ENCODE measurements at places on chromosomes 12 and 14.

DNA sequence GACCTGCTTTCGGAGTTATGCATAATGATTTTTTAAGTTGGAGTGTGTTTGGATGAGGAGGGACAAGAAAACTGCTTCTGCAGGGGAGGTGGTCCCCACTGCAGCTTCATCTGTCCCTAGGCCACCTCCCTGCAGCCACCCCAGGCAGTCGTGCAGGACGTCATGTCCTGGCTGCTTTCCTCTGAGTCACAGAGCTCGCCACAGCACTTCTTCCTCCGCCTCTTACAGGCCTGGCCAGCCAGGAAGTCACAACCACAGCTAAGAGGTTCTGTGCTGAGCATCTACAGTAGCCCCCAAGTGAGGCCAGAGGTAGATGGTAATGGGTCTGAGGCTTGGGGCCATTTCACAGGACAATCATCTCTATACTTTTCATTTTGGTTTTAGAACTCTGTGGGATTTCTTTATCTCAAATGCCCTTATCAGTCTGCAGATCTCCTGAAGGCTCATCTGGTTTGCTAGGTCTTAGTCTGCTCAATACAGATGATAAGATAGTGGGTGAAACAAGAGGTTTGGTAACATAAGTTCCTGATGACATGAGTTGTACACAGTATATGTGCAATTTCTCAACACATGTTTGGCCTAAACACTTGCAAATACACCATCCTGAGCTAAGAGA lies 106.4 kb downstream of the ARF6 start:
- peak; percentile 66 for DNase-seq

DNA sequence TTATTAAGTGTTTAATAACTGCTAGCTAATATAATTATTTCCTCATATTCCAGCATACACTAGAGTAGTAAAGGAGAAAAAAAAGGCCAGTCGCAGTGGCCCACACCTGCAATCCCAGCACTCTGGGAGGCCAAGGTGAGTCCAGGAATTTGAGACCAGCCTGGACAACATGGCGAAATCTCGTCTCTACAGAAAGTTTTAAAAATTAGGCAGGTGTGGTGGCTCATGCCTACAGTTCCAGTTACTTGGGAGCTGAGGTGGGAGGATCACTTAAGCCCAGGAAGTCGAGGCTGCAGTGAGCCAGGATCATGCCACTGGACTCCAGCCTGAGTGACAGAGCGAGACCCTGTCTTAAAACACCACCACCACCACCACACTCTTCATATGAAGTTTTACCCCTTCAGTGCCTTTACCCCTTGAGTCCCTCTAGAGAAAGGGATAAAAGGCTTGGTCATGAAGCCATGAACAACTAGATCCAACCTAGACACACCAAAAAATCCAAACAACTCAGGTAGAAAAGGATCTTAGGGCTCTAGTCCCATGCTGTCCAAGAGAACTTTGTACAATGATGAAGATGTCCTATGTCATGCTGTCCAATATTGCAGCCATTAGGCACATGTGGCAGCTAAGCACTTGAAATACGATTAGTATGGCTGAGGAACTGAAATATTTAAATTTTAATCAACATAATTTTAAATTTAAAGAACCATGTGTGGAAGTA lies 29.6 kb downstream of the ATXN2 start:
- DNase-seq, result no peak

GRCh38 chr12:71810921-71811320 lies 28.6 kb upstream of the TBC1D15 start:
- DNase-seq, result peak; percentile 13

DNA sequence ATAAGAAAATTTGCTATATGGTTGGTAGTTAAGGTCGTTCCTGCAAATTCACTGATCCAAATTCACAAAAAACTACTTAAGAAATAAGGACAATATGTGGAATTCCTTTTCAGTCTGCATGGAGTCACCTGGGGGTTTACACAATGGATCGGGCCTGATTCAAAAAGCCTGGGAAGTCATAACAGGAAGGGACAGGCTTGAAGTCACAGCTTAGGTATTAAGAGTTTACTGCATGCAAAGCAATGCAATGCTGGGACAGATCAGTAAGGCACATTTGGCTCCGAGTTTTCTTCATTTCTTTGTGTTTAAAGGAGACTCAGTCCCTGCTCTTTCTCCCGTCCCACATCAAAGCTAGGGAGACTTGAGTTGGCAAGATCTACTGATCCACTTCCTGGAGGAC lies 153.3 kb downstream of the NTF3 start:
- no peak for DNase-seq

- DNase-seq, result no peak
Measured at GRCh38 chr12:1911598-1912575, 6.6 kb downstream of the CACNA2D4 start.

DNA sequence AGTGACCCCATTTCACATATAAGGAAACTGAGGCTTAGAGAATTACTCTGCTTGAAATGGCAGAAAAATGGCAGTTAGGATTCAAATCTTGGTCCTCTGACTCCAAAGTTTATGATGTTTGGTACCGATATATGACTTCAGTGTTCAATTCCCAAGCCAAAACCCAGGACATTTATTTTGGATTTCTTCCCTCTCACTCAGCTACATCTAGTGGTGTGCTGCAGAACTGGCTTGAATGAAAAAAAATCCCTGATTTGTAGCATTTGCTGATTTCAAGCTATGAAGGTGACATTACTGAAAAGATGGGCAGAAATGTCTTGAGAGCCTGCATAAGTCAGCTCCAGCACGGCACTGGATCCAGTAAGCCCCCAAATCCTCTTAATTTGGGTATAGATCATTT lies 106.4 kb downstream of the EFCAB11 start:
- no peak for DNase-seq

GRCh38 chr12:4621511-4621910 lies 27.3 kb downstream of the AKAP3 start:
- DNase-seq, result no peak

- peak; percentile 36 for DNase-seq
Measured at GRCh38 chr14:75204116-75204515, 27.7 kb upstream of the TMED10 start.

DNA sequence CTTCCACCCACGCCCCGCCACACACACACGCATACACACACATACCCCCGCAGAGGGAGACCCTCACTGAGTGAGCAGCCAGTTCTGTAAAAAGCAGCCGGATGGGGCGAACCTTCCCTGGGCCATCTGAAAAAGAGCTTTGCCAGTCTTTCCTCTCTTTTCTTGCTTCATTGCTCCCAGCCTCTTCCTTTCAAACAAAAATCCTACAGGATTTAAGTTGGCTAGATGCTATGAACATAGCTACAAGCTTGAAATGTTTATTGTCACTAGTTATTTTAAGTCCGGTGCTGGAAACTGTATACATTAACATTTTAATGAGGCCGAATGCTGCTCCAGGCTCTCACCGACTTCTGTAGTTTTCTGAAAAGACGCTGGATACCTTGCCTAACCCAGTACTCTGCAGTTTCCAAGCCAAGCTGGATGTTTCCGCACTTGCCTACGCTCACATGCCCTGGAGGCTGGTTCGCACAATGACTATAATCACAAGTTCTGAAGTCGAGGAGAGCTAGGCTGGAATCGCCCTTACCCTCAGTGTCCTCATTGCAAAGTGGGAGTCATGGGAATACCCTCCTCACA lies 39.2 kb downstream of the LTBP2 start:
- DNase-seq, result peak; percentile 52

GRCh38 chr14:39015964-39016577 lies 87.0 kb downstream of the SEC23A start:
- DNase-seq, result no peak

GRCh38 chr12:22624548-22624869 lies 462 bp upstream of the ETNK1 start:
- no peak for DNase-seq

GRCh38 chr12:65188179-65188701 lies 18.9 kb downstream of the LEMD3 start:
- DNase-seq, result no peak

DNA sequence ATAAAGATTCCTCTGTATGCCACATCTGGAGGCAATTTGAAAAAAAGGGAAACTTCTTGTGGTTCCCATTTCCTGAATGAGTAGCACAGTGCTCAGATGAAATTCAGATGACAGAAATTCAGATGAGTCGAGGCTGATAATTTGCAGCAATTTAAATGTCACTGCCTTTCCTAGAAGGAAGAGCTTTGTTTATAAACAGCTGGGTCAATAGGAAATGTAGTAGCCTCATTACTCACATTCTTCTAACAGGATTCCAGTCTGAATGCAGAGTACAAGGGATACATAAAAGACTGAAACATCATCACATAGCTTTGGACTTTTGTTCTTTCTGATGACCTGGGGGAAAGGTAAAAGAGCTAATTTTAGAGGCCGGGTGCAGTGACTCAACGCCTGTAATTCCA lies 11.3 kb upstream of the DACT1 start:
- DNase-seq, result peak; percentile 31

DNA sequence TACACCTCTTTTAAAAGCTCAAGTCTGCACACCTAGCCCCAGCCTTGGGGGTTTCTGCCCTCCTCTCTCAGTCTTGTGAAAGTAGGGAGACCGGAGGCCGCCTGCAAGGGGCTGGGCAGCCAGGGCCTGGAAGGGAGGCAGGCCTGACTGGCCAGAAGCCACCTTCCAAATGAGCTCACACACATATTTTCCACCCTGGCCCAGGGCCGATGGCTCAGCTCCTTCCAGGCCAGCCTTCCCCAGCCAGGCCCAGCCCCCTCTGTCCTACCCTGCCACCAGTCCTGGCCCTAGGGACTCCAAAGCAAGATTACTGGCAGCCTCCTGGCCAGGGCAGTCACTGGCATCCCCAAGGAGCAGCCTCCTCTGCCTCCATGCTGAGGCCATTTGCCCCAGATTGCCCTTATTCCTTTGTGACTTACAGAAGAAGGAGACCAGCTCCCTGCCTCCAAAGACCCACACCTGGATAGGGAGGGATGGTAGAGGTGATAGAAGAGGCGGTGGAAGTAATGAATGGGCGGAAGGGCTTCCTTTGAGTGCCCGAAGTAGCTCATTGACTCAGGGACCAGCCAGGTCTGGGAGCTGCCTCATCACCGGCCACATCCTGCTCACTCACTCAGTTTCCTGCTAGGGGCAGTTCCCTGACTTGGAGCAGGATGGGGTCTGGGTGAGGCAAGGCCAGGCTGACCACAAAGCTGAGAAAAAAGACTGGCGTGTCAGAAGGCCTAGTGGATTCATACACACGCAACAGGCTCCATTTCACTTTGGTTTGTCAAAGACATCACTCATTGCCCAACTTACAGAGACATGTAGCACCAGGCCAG lies 14.8 kb downstream of the MMP14 start:
- DNase-seq, result peak; percentile 88

DNA sequence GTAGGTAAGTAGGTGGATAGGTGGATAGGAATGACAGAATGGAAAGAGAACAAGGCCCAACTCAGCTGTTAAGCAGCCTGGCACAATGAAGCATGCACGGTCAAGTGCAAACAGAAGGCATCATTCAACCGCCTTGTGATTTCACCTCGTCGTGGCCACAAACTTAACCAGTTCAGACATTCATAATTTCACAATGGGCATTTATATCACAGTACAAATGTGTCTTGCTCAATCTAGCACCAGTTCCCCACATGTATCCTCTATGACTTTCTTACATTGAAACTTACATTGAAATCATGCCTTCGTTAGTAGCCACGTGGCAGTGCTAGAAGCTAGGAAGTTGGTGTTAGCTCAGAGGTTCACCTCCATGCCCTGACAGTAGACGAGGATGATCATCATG lies 207.5 kb downstream of the ETV6 start:
- no peak for DNase-seq

DNA sequence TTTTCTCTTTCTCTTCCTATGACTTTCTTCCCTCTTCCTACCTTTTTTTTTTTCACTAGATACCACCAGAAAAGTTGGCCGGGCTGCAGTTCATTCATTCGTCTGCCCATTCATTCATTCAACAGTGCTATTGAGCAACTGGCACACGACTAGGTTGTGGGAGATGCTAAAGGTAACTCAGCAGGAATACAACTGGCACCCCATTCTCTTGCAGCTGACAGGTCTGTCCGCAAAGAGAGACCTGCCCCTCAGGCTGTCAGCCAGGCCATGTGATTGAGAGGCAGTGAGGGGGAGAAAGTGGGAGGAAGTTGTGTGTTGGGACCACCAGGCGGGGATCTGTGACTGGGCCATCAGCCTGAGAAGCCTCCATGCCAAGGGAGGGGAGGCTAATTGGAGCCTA lies 105.2 kb downstream of the TSPAN9 start:
- DNase-seq, result no peak

DNA sequence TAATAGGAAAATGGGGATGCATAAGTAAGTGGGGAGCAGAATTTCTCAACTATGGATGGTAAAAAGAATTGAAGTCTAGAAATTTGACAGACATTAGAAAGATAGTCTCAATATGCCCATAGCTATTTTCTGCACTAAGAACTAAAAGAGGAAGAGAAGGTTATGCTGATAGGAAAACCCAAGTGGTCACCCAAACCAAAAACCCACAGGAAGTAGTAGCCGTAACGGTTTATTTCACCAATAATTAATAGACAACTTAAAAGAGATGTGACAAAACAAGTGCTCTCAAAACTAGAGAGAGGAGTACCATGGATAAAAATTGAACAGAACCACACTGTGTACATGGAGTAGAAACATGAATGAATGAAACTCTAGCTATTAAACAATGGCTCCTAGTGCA lies 295.4 kb downstream of the FSCB start:
- no peak for DNase-seq

GRCh38 chr14:61736751-61737150 lies 25.5 kb upstream of the SNAPC1 start:
- DNase-seq, result no peak

DNA sequence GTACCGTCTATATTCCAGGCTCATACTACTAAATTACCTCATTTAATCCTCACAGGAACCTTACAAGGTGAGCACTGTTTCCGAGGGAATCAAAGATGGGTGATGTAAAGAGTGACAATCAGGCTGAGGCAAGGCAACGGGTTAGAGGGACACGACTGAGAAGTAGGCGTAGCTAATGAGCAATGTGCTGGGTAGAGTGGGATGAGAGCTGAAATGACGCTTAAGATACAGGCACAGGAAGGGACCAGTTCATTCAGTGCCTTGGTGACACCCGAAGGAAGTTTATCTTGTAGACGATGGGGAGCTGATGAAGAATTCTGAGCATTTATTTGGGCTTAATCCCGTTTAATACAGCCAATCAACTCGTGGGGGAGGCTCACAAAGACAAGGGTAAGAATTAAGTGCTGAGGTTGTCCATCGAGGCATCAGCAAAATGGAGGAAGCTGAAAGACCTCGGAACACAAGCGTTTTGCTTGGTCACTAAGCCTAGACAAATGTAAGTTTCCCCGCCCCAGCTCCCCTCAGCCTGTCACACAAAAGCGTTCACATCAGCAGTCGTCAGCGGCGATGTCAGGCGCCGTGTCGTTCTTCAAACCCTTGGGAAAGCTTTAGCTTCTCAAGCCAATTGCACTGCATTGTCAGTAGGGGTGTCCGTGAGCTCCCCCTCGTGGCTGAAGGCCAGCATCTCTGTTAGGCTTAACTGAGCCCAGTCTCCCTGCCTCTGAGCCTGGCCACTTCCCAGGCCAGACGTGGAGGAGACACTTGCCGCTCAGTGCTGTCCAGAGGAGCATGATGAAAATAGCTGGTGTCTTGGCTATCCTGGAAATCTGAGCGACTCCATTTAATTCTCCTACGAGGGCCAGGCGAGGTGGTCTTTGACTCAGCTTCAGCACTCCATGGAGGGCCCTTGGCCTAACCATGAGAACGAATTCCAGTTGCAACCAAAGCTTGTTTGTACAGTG lies 288.5 kb upstream of the G2E3 start:
- peak; percentile 36 for DNase-seq
